Stimulated activated CD8-positive, alpha-beta memory T cell treated with anti-CD3 and anti-CD28 coated beads, Interleukin-4, amount 100 ng/mL, for 24 hours (primary cell): ENCODE measurements at places on chromosomes 11 and 22.

- no peak for DNase-seq
Measured at GRCh38 chr22:24025475-24025874, 14.4 kb downstream of the CABIN1 start.

GRCh38 chr11:110295531-110296225 lies 736 bp downstream of the RDX start:
- DNase-seq, result peak; percentile 30

GRCh38 chr22:32130464-32130863 lies 28.6 kb downstream of the C22orf42 start:
- no peak for DNase-seq

GRCh38 chr22:45207981-45208664 lies 32.6 kb downstream of the KIAA0930 start:
- DNase-seq, result no peak

- DNase-seq, result no peak
Measured at GRCh38 chr11:116644941-116645305, 127.9 kb downstream of the BUD13 start.

- no peak for DNase-seq
Measured at GRCh38 chr22:24834845-24835570, 29.0 kb downstream of the SGSM1 start.

- DNase-seq, result no peak
Measured at GRCh38 chr11:2807025-2807681, 78.4 kb downstream of the CDKN1C start.

- no peak for DNase-seq
Measured at GRCh38 chr11:76824083-76824939, 36.4 kb upstream of the ACER3 start.
